Mononuclear cell (primary cell): ENCODE measurements at places on chromosomes 1 and 21. TPM values are rescaled to one million over a fixed set of nuclear protein-coding genes. Genes with fewer than 3 reads are reported as not detected.

LIPI gene
- not detected for total RNA-seq

GBP5 gene
- total RNA-seq, result 62.4 TPM

MCOLN3 gene
- total RNA-seq, result 0.63 TPM

C1orf167 gene
- not detected for total RNA-seq

S100A14 gene
- total RNA-seq, result not detected

DCST1 gene
- total RNA-seq, result 0.21 TPM

AADACL4 gene
- total RNA-seq, result not detected

SPRR2F gene
- not detected for total RNA-seq

TCEA3 gene
- total RNA-seq, result 19.2 TPM

XCL2 gene
- 12.7 TPM for total RNA-seq

TMEM50A gene
- total RNA-seq, result 136 TPM

NPHS2 gene
- total RNA-seq, result not detected

OR2T5 gene
- total RNA-seq, result 0.10 TPM

CASQ2 gene
- total RNA-seq, result not detected

GBP2 gene
- total RNA-seq, result 161 TPM

RHBG gene
- not detected for total RNA-seq

CELA3B gene
- total RNA-seq, result not detected

LEFTY2 gene
- total RNA-seq, result not detected

TRIM17 gene
- total RNA-seq, result 0.42 TPM

GNAT2 gene
- total RNA-seq, result not detected

ETV3L gene
- 0.10 TPM for total RNA-seq

ZNF683 gene
- total RNA-seq, result 1.8 TPM
